Endodermal cell (in vitro differentiated cells): ENCODE measurements at places on chromosomes 3 and 15.

GRCh38 chr15:47095833-47096232, 621.5 kb upstream of the SEMA6D start:
- DNase-seq: no peak

- DNase-seq: no peak
These were observed 303.0 kb downstream of the CGGBP1 start for GRCh38 chr3:87755852-87756251.

DNA sequence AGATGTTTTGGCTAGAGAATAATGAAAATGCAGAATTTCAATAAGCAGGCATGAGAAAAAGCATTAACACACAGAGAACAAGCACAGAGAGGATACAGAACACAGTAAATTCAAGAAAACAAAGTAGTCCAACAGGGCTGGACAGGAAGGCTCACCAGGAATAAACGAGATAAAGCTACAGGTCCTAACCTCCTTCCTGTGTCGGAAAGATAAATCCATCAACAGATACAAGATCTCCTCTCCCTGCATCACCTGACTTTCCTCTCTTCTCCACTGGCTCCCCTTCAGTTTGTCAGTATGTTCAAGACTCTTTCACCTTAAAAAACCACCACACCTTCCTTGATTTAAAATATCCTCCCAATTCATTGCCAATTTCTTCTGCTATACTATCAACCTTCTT, 11.4 kb downstream of the CPEB1 start:
- no peak for DNase-seq

GRCh38 chr3:133998691-133999241, 31.0 kb downstream of the SLCO2A1 start:
- DNase-seq: peak; percentile 43

DNA sequence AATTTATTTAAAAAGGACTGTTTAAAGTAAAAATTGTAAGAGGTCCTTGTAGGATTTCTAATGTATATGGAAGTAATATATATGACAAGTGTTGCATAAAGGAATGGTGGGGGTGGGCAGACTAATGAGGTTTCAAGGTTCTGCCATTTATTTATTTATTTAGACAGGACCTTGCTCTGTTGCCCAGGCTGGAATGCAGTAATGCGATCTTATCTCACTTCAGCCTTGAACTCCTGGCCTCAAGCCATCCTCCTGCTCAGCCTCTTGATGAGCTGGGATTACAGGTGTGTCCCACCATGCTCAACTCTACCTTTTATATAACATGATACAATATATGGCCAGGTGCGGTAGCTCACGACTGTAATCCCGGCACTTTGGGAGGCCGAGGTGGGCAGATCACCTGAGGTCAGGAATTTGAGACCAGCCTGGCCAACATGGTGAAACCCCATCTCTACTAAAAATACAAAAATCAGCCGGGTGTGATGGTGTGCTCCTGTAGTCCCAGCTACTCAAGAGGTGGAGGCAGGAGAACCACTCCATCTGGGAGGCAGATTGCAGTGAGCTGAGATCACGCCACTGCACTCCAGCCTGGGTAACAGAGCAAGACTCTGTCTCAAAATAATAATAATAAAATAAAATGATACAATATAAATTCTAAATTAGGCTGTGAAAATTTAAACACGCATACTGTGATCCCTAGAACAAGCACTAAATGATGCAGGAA, 33.8 kb upstream of the IGF2BP2 start:
- DNase-seq: no peak

- DNase-seq: no peak
These were observed 48.5 kb downstream of the STARD9 start for GRCh38 chr15:42623951-42624350.

GRCh38 chr3:71146673-71147072, 436.9 kb downstream of the FOXP1 start:
- no peak for DNase-seq

GRCh38 chr3:154967090-154967489, 113.0 kb upstream of the MME start:
- no peak for DNase-seq

- peak; percentile 67 for DNase-seq
These were observed 84.5 kb downstream of the CACNA2D3 start for GRCh38 chr3:54206874-54207273.

DNA sequence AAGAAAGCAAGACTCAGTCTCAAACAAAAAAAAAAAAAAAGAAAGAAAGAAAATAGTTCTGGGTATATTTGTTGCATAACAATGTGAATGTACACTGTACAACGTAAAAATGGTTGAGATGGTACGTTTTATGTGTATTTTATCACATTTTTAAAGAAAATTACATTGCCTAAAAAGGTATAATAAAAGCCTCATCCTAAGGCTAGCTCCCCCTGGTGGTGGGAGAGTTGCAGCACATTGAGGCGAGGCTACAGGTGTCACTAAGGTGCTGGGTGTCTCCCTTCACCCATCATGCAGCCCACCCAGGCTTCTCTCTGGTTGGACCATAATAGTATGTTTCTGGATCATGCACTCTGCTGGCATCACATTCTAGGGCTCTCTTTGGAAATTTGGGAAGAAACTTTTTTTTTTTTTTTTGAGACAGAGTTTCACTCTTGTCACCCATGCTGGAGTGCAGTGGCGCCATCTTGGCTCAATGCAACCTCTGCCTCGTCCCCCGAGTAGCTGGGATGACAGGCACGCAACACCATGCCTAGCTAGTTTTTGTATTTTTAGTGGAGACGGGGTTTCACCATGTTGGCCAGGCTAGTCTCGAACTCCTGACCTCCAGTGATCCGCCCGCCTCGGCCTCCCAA, 12.4 kb upstream of the RAB11A start:
- peak; percentile 86 for DNase-seq

DNA sequence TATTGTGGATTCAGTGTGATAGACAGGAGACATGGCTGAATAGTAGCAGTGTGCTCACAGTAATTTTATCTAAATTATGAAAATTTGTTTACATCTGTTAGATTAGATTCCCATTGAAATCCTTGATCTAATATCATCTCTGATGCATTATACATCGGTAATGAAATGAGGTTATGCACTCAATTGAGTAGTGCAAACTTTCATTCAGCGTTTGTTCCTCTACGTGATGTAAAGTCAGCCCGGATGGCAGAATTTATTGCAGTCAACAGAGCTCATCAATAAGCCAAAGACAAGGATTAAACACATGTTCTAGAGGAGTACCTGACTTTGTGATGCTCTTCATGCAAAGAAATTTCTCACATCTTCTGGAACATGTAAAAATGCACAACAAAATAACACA, 549.2 kb downstream of the GOLGA6L6 start:
- DNase-seq: no peak

GRCh38 chr15:57184502-57184901, 191.8 kb upstream of the CGNL1 start:
- no peak for DNase-seq

GRCh38 chr3:136291302-136291701, 41.2 kb downstream of the PCCB start:
- no peak for DNase-seq

GRCh38 chr15:58086491-58086890, 21.0 kb upstream of the ALDH1A2 start:
- DNase-seq: no peak

DNA sequence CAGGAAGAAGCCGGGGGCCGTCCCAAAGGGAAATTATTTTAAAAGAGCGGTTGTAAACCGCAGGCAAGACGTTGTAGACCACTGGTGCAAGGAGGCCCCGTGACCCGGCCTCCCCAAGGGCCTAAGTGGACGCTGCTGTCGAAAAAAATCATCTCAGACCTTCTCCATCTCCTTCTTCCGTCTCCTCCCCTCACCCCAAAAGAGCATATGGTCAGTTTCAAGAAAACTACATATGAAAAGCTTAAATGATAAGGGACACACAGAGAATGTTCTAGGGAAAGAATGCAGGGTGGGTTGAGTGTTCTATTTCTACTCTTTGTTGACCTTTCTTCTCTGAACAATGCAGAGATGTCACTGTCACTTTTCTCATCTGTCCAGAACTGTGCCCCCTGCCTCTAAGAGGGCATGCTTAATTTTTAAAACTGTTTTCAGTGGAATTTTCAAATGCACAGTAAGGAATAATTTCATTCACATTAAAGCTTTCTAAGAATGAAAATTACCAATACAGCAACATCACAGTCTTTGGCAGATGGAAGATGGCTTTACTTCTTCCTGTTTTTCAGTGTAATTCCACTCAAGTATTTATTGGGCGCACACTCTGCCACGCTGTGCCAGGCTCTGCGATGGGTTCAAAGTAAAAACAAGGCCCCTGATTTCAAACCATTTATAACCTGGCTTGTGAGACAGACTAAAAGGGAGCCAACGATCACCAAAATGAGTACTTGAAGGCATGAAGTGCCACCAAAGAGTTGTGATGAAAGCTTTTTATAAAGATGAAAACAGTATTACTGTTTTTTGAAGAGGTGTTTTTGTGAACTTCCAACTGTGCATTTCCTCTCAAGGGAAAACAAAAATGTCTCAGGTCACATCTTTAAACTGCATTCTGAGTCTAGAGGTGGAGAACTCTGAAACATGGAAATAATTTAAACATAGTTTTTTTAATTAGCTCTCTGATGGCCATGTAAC, 891 bp upstream of the TOP2B start:
- no peak for DNase-seq

GRCh38 chr3:188348435-188349244, 194.7 kb downstream of the LPP start:
- no peak for DNase-seq

DNA sequence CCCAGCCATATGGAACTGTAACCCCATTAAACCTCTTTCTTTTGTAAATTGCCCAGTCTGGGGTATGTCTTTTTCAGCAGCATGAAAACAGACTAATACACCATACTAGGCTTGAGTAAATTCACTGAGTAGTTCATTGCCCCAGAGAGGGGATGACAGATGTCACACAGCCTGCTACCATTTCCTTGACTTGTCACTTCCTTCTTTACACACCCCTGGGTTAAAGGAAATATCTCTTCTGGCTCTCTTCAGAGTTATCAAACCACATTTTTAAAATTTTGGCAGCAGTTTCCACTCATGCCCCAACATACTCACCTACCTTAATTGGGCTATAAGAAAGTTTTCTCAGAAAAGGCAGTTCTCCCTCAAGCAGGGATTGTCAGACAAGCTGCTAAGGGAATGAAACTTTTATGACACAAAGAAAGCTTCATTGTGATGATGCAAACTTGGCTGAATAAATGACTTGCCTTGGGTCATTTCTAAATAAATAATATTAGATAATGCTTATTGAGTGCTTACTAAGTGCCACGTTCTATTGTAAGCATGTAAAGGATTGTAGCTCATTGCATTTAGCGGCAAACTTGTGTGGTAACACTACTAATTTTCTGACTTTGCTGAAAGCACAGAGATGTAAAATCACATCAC, 68.0 kb upstream of the RBMS3 start:
- no peak for DNase-seq

GRCh38 chr15:49471733-49472132, 48.7 kb downstream of the FGF7 start:
- DNase-seq: no peak

DNA sequence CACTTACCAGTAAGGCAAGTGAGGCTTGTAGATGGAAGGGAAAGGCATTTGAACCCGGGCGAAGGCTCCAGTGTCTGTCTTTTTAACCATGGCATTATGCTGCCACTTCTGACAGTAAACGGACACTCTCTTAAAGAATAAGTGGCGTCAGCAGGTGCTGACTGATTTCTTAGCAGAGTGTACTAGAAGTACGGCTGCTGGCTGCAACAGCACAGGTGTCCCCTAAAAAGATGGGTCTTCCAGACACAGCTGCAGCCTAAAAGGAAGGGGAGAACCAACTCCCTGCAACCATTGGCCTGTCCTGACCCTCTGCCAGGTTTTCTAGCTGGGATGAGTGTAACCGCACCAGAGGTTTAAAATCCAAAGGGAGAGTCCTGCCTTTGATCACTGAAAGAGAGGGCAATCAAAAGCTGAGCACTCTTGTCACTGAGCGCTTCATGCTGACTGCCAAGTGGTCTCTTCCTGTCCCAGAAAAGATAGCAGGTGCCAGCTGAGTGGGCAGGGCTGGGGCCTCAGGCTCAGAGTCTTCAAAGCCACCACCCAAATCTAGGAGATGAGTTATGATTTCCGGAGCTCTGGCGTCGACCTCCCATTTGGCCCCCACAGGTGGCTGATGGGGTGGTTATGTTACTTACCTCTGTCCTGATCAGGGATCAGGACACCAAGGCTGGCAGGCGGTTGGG, 255.8 kb downstream of the SLCO3A1 start:
- no peak for DNase-seq

DNA sequence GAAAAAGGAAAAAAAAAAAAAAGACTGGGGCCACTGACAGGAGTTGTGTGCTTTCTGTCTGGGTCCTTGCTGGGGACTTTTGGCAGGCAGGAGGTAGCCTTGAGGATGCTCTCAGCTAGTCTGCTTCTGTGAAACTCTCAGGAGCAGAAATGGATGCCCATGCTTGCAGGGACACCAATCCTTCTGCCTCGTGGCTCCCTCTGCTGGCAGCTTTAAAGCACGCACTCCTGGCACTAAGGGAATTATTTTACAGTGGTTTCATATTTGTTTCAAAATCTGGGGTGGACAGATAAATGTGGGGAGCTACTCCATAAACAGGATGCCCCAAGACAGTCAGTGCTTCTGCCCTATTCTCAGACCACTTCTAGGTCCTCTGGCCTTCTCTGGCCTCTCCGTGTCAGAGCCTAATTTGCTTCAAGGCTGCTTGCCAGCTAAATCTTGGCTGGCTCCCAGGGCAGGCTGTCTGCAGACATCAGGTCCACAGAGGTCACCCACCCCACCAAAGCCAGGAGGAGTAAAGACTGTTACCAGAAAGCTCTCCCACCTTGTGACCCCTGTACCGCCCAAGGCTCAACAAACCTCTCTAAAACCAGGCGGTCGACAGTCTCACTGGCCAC, 17.1 kb downstream of the TRAIP start:
- peak; percentile 86 for DNase-seq

DNA sequence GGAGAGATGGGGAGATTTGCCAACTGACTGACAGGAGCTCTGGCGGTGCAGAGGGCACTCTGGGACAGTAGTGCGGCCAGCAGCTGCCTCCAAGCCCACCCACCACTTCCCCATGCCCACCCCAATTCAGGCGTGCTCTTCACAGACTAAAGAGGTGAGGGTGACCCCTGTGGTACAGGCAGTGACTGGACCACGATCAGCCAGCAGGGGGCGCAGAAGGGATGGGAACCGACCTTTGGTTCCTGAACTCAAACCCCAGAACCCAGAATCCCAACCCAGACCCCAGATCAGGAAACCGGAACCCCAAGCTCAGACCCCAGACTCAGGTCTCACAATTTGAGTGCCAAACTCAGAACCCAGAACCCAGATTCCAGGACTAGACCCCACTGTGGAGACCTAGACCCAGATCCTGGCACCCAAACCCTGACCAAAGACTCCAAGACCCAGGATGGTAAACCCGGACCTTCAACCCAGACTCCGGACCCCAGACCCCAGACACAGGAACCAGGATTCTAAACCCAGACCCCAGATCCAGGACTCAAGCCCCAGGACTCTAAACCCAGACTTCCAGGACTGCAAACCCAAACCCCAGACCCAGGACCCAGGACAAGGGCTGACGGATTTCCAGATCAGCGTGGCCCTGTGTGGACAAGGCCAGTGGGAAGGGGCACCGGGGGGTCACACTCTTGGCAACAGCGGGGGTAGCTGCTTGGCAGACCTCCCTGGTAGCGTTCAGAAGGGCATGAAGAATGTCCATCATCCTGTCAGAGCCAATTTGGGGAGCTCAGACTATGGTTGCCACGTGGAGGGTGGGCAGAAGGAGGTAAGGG, 3.7 kb upstream of the MYL3 start:
- peak; percentile 93 for DNase-seq

- no peak for DNase-seq
These were observed 54.9 kb downstream of the EPHB3 start for GRCh38 chr3:184616436-184616835.

- DNase-seq: peak; percentile 36
These were observed 63.4 kb downstream of the PDIA5 start for GRCh38 chr3:123130079-123130750.
